ENCODE measurements at places on chromosomes 16 and 17.

DNA sequence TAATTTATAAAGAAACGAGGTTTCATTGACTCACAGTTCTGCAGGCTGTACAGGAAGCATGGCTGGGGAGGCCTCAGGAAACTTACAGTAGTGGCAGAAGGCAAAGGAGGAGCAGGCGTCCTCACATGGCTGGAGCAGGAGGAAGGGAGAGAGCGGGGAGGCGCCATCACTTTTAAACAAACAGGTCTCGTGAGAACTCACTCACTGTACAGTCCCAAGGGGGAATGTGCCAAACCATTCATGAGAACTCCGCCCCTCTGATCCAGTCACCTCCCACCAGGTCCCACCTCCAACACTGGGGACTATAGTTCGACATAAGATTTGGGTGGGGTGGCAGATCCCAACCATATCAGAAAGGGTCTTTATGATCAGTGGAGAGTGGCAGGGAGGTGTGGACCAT is 392.4 kb upstream of the TNRC6C start:
- no peak for DNase-seq

DNA sequence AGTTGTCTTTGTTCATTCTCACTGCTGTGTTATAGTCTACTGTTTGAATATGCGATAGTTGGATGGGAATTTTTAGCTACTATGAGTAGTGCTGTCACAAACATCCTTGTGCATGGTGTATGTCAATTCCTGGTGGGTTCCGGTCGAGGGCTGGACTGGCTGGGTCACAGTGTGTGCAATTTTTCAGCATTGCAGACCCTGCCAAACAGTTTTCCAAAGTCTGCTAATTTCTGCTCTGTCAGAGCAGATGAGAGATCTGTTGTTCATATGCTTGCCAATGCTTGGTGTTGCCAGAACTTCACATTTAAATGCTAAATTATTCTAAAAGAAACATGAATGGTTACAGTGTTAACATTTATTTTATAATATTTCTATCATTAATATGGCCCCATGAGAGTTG is 3.6 kb upstream of the C16orf96 start:
- no peak for DNase-seq

DNA sequence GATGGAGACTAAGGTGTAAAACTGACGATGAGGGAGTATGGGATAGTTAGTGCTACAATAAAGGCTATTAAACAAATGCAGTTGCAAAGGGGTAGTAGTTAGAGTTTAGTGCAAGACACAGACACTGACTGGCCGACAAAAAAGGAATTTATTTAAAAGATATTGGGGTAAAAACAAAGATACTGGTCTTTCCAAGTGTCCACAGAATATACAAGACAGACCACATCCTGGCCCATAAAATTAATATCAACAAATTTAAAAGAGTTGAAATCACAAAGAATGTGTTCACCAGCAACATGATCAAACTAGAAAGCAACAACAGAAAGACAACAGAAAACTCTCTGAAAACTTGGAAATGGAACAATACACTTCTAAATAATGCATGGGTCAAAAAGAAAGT is 54.7 kb downstream of the CFDP1 start:
- DNase-seq, result no peak

GRCh38 chr17:79794659-79795511 is 2.0 kb downstream of the CBX8 start:
- DNase-seq, result no peak

DNA sequence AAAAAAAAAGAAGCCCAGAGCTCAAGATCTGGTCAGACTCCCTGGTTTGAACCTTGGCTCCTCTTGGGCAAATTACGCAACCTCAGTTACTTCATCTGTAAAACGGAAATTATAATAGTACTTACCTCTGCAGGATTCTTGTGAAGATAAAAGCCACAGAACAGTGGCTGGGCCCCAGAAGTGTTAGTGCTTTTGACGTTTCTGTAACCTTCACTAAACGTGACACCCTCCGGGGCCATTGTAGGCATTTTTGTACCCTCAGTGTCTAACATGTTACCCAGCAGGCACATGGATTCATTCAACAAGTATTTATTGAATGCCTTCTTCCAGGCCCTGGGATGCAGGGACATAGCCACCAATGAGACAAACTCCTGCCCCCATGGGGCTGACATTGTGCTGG is 58.0 kb downstream of the PITPNC1 start:
- no peak for DNase-seq

- no peak for DNase-seq
Measured at GRCh38 chr16:49483651-49484450, 110.2 kb downstream of the C16orf78 start.

DNA sequence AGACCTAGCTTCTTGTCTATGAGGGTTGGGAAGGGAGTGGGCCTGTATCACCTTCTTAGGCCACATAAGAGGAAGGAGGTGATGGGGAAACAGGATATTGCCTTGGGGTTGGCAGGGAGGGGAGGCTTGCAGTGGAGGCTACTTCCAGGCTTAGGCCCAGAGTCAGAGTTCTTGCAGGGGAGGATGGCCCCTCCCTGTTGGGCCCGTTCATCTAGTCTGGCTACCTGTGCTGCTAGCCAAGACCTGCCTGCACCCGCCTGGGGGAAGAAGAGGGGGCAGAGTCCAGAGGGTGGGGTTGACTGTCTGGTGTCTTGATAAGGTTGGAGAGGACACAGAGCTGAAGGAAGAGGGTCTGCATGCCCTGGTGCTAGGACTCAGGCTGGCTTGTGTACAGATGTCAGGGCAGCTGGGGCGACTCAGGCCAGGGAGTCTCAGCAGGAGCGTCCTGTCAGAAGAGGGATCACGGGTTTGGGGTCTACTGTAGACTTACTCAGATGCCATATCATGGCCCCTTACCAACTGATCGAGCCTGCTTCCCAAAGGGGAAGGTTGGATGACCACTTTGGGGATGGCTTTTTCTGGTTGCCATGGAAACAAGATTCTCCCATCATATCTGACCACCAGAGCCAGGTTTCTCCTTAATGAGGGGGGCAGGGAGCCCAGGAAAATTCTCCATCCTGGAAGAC is 5.3 kb downstream of the KDM6B start:
- no peak for DNase-seq

- no peak for DNase-seq
Measured at GRCh38 chr16:35795361-35796029, 2336.1 kb downstream of the TP53TG3F start.

DNA sequence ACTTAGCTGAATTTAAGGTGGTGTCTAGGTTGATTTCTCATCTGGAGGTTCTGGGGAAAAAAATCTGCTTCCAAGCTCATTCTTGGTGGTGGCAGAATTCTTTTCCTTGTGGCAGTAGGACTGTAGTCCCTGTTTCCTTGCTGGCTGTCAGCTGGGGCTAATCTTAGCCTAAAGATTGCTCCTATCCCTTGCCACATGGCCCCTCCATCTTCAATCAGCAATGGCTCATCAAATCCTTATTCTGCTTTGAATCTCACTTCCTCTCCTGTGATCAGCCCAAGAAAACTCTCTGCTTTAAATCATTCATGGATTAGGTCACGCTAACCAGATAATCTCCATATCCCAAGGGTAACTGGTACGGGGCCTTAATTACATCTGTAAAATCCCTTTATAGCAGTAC is 6.6 kb downstream of the FAM20A start:
- no peak for DNase-seq

- DNase-seq, result no peak
Measured at GRCh38 chr16:26672206-26672605, 394.5 kb upstream of the C16orf82 start.

GRCh38 chr16:19102187-19102872 is 11.4 kb upstream of the ITPRIPL2 start:
- no peak for DNase-seq

DNA sequence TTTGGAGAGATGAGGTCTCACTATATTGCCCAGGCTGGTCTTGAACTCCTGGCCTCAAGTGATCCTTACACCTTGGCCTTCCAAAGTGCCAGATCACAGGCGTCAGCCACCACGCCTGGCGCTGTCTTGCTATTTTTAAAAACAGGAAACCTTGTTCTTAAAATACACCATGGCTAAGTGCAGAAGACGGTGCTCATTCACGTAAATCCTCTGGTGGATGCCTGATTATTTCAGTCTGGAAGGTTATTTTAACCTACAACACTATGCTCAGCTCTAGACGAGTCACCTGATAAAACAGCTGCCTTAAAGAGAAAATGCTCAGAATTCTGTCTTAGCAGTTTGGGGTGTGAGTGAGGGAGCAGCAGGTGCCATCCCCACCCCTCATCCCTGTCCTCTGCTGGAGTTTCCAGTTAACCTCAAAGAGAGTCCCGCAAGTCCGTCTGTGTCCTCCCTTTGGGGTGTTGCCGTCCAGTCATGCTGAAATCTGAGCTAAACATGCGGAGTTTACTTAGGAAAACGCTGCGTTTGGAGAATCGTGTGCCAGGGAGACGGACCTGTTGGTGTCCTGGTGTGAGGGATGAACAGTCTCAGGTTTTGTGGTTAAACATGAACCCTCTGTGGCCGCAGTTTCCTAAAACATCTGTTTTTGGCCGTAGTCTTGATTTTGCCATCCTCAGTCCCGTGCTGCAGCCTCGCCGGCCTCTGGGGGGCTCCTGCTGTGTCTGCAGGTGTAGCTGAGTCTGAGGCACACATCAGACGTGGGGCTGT is 17.1 kb downstream of the SPG7 start:
- DNase-seq, result no peak

All from AG08395 (cell line).